ENCODE measurements at places on chromosomes 6 and 20.

GRCh38 chr6:54910431-54910884, 63.9 kb downstream of the FAM83B start:
- H3K27me3 ChIP-seq, result no peaks in the 10 kb centered on the region
- H3K36me3 ChIP-seq, result no peaks in the 10 kb centered on the region
- H3K27ac ChIP-seq, result no peak overlapping the region
- H3K4me3 ChIP-seq, result no peak overlapping the region
- H3K4me1 ChIP-seq, result no peaks in the 10 kb centered on the region
- DNase-seq, result no peak

GRCh38 chr6:111013144-111013915, 31.5 kb downstream of the RPF2 start:
- H3K27ac ChIP-seq, result no peak overlapping the region
- peaks cover 5% of the 10 kb centered on the region for H3K4me1 ChIP-seq
- no peaks in the 10 kb centered on the region for H3K27me3 ChIP-seq
- H3K4me3 ChIP-seq, result no peak overlapping the region

DNA sequence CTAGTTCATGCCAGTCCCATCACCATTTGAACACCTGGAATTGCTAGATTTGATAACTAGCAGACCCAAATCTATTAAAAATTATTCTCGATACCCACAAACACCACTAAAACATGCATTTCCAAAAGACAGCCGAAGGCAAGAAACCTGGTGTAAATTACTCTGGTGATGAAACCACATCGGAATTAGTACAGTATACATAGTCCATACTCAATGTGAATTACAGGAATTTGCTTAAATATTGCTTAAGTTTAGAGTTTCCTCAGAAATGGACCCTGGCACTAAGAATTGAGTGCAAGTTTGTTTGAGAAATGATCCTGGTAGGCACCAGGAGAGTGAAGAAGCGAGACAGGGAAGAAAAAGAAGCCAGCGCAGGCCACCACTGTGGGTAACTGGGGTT, 13.7 kb downstream of the LY86 start:
- no peak overlapping the region for H3K4me3 ChIP-seq
- no peak for DNase-seq
- peaks cover 51% of the 10 kb centered on the region for H3K4me1 ChIP-seq
- peaks cover 3% of the 10 kb centered on the region for H3K36me3 ChIP-seq

GRCh38 chr20:16599257-16599656, 26.0 kb upstream of the KIF16B start:
- no peaks in the 10 kb centered on the region for H3K36me3 ChIP-seq
- H3K4me3 ChIP-seq, result no peak overlapping the region
- DNase-seq, result no peak
- peaks cover 3% of the 10 kb centered on the region for H3K27me3 ChIP-seq

GRCh38 chr6:168636147-168637004, 195.4 kb downstream of the SMOC2 start:
- H3K27ac ChIP-seq, result no peak overlapping the region
- no peaks in the 10 kb centered on the region for H3K36me3 ChIP-seq
- no peak overlapping the region for H3K4me3 ChIP-seq
- peaks cover 6% of the 10 kb centered on the region for H3K27me3 ChIP-seq
- no peaks in the 10 kb centered on the region for H3K4me1 ChIP-seq
- no peak for DNase-seq

DNA sequence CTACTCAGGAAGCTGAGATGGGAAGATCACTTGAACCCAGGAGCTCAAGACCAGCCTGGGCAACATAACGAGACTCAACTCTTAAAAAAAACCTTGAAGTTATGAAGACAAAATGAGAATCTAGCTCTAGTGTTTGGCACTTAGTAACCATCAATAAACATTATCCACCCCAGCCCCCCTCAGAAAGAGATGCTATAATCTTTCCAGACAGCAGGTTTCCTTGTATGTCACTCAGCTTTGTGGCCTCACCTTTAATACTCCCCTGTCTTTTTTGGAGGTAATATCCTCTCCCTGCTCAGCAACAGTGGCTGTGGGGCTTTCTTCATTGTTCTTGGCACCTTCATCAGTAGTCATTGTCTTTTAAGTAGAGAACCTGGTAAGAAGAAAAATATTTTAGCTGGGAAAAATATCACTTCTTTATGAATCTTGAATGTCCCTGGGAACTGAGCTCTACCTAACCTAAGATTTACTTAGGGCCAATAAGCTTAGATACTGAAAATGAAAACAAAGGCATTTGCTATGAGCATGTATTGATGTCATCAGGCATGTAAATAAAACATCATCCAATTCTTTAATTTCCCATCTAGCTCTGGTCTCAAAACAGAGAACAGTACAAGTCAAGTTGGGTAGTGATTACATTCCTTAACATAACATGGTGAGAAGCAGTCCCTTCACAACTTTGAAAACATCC, 46.1 kb downstream of the FKBP5 start:
- H3K27ac ChIP-seq, result peak overlapping the region; percentile 88
- peak; percentile 47 for DNase-seq
- peaks cover 15% of the 10 kb centered on the region for H3K36me3 ChIP-seq
- peaks cover 61% of the 10 kb centered on the region for H3K4me1 ChIP-seq
- peak overlapping the region; percentile 42 for H3K4me3 ChIP-seq
- no peaks in the 10 kb centered on the region for H3K27me3 ChIP-seq

DNA sequence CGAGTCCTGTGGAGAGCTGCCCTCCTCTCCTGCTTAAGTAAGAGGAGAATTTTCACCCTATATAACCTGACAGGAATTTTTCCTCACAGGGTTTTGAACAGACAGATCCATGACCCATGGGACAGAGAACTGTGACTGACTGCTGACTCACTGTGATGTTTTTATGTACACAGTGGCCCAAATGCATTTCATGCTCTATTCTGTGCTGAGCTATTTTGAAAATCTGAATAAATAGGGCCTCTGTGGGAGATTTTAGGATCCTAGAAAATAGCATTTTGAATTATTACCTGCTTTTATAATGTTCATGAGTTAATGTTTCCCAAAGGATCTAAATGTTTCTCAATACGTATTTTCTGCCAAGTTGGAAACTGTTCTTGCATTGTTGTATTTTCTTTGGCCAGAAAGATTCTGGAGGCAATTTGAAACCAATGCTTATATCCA, 577.4 kb downstream of the HTR1B start:
- no peak overlapping the region for H3K27ac ChIP-seq
- H3K27me3 ChIP-seq, result no peaks in the 10 kb centered on the region
- no peaks in the 10 kb centered on the region for H3K4me1 ChIP-seq
- H3K36me3 ChIP-seq, result no peaks in the 10 kb centered on the region
- no peak overlapping the region for H3K4me3 ChIP-seq

DNA sequence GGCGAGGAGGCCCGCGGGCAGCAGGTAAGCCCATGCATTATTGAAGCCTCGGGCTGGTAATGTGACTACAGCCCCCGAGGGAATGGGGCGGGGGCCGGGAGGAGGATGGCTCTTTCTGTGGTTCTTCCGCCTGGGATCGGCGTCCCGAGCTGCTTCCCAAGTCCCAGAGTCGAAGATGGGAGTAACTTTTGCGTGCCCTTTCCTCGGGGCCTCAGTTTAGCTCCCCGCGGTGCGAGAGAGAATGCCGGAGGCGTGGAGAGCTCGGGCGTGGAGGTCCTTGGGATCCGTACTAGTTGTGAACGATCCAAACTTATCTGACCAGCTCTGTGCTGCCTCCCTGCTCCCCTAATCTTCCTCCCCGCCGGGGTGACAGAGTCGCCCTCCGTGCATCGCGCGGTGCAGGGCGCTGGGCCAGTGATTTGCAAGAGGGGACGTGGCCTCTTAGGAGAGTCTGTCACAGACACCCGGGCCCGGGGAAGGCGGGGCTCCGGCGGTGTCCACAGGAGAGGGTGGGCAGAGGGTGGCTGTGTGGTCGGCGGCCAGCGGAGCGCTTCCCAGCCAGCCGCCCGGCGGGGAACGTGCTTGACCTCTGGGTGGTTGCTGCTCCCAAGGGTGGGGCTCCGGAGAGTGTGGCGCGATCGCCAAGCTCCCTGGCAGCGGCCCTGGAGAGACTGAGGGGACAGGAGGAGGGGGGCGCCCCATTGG, 815 bp downstream of the UTRN start:
- H3K27me3 ChIP-seq, result peaks cover 5% of the 10 kb centered on the region
- H3K36me3 ChIP-seq, result no peaks in the 10 kb centered on the region
- DNase-seq, result peak; percentile 38
- H3K4me3 ChIP-seq, result peak overlapping the region; percentile 93

- H3K36me3 ChIP-seq, result no peaks in the 10 kb centered on the region
- H3K4me3 ChIP-seq, result no peak overlapping the region
- H3K4me1 ChIP-seq, result no peaks in the 10 kb centered on the region
- DNase-seq, result no peak
- H3K27me3 ChIP-seq, result peaks cover 5% of the 10 kb centered on the region
- no peak overlapping the region for H3K27ac ChIP-seq
These were observed 37.4 kb upstream of the TPD52L1 start for GRCh38 chr6:125116170-125116569.

DNA sequence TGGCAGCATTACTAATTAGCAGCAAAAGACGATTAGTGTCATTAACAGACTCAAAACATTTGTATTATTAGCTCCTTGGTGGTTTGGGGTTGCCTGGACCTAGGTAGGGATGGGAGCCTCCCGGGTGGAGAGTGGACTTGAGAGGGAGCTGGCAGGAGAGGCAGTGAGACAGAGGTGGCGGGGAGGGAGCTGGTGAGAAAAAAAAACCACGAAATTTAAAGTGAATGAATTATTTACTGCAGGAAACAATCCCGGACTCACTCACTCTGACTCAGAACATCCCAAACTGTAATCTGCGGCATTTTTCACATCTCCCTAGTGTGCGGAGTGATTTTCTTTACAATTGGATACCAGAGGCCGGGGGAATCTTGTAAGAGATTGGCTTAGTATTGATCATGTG, 14.3 kb upstream of the CDH22 start:
- peaks cover 24% of the 10 kb centered on the region for H3K27me3 ChIP-seq
- H3K36me3 ChIP-seq, result no peaks in the 10 kb centered on the region
- peaks cover 1% of the 10 kb centered on the region for H3K4me1 ChIP-seq

- no peak overlapping the region for H3K27ac ChIP-seq
- no peaks in the 10 kb centered on the region for H3K27me3 ChIP-seq
- H3K4me3 ChIP-seq, result no peak overlapping the region
These were observed 59.5 kb upstream of the ADGRG6 start for GRCh38 chr6:142242269-142242668.

GRCh38 chr20:370151-370600, 10.4 kb upstream of the TRIB3 start:
- H3K36me3 ChIP-seq, result no peaks in the 10 kb centered on the region
- no peaks in the 10 kb centered on the region for H3K27me3 ChIP-seq
- H3K4me3 ChIP-seq, result no peak overlapping the region

GRCh38 chr6:116387374-116387773, 16.6 kb downstream of the DSE start:
- no peak for DNase-seq
- no peaks in the 10 kb centered on the region for H3K27me3 ChIP-seq
- peaks cover 6% of the 10 kb centered on the region for H3K4me1 ChIP-seq
- no peak overlapping the region for H3K27ac ChIP-seq
- H3K4me3 ChIP-seq, result no peak overlapping the region
- no peaks in the 10 kb centered on the region for H3K36me3 ChIP-seq

- no peak overlapping the region for H3K27ac ChIP-seq
- peaks cover 13% of the 10 kb centered on the region for H3K27me3 ChIP-seq
- H3K4me1 ChIP-seq, result no peaks in the 10 kb centered on the region
- H3K36me3 ChIP-seq, result no peaks in the 10 kb centered on the region
- no peak for DNase-seq
- no peak overlapping the region for H3K4me3 ChIP-seq
These were observed 16.3 kb downstream of the ROS1 start for GRCh38 chr6:117409420-117409819.

- DNase-seq, result no peak
- H3K4me3 ChIP-seq, result no peak overlapping the region
- peaks cover 4% of the 10 kb centered on the region for H3K36me3 ChIP-seq
- peaks cover 5% of the 10 kb centered on the region for H3K27me3 ChIP-seq
- H3K27ac ChIP-seq, result no peak overlapping the region
- no peaks in the 10 kb centered on the region for H3K4me1 ChIP-seq
These were observed 98.1 kb downstream of the ZNF217 start for GRCh38 chr20:53495398-53496092.

- H3K4me1 ChIP-seq, result no peaks in the 10 kb centered on the region
- H3K27ac ChIP-seq, result no peak overlapping the region
- H3K27me3 ChIP-seq, result no peaks in the 10 kb centered on the region
These were observed 467.5 kb downstream of the CDKAL1 start for GRCh38 chr6:21001736-21002135.

DNA sequence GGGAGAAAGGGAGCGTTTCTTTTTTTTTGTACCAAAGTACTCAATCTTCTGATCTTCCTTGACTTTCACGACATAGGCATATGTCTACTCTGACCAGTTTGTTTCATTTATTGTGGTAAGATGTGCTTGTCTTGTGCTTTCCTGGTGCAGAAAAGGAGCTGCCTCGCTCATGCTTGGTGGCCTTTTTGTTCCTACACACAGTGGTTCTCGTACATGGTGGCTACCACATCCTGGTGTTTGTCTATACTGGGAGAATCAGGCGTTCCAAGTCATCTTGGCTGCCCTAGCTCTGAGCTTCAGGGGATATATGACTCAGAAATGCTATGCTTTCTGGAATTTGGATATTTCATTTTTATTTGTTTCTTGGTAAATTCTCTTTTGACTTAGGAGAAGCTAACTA, 31.8 kb downstream of the MYB start:
- DNase-seq, result peak; percentile 16
- no peaks in the 10 kb centered on the region for H3K27me3 ChIP-seq
- peaks cover 43% of the 10 kb centered on the region for H3K4me1 ChIP-seq
- no peaks in the 10 kb centered on the region for H3K36me3 ChIP-seq
- peak overlapping the region; percentile 64 for H3K4me3 ChIP-seq

DNA sequence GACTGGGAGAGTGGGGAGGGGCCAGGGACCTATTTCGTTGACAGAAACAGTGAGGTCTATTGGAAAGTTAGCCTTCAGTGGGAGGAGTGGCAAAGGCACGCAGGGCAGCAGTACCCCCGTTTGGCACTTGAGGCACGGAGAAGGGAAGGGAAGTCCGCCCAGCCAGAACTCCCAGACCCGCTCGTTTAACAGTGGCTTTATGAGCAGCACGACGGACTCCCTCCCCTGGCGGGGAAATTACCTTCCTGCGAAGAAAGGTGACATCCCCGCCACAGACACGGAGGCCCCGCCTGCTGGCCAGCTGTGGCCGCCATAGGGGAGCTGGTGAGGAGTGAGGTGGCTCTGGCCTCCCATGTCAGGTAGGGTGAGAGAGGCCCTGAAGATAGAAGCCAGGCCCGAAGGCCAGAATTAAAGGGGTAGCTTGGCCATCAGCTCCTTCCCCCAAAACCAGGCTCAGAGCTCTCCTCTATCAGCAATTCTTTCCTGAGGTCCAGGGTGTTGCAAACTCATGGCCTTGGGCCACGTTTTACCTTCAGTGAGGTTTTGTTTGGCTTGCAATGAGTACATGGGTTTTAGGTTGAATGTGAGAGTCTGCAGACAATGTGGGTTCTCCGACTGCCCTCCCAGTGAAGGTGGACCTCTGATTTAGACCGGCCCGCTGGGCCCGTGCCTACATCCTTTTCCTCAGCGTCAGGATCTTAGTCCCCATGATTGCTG, 123.7 kb downstream of the MRPL14 start:
- H3K27me3 ChIP-seq, result peaks cover 17% of the 10 kb centered on the region
- DNase-seq, result no peak

DNA sequence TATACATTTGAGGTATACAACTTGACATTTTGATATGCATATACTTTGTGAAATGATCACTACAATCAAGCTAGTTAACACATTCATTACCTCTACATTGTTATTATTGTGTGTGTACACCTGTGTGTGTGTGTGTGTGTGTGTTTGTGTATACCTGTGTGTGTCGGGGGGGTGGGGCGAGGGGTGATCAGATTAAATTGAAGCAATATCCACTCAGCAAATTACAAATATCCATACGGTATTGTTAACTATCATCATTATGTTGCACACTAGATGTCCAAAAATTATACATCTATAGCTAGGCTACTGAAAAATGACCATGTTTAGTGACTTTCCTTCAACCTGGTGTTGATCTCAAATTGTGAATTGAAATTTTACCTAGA, 1.8 kb downstream of the RHAG start:
- no peaks in the 10 kb centered on the region for H3K27me3 ChIP-seq
- no peaks in the 10 kb centered on the region for H3K36me3 ChIP-seq
- no peak overlapping the region for H3K4me3 ChIP-seq
- H3K27ac ChIP-seq, result no peak overlapping the region

Data from naive thymus-derived CD8-positive, alpha-beta T cell (primary cell).